ENCODE measurements at places on chromosomes 7 and 10. TPM values are rescaled to one million over a fixed set of nuclear protein-coding genes. Genes with fewer than 3 reads are reported as not detected.

- H3K4me3 ChIP-seq = no peak overlapping the region
- no peak for DNase-seq
- H3K27me3 ChIP-seq = no peaks in the 10 kb centered on the region
- H3K27ac ChIP-seq = no peak overlapping the region
Observed at GRCh38 chr7:108140671-108141070, 10.5 kb upstream of the LAMB4 start.

- H3K27me3 ChIP-seq = no peaks in the 10 kb centered on the region
- H3K4me1 ChIP-seq = no peaks in the 10 kb centered on the region
- no peaks in the 10 kb centered on the region for H3K36me3 ChIP-seq
- no peak overlapping the region for H3K27ac ChIP-seq
- no peak overlapping the region for H3K4me3 ChIP-seq
- DNase-seq = no peak
Observed at GRCh38 chr7:41107938-41108448, 594.9 kb downstream of the INHBA start.

Gene WNT2
- not detected for total RNA-seq

- H3K27ac ChIP-seq = no peak overlapping the region
- DNase-seq = no peak
- H3K4me3 ChIP-seq = no peak overlapping the region
- H3K27me3 ChIP-seq = peaks cover 37% of the 10 kb centered on the region
- H3K36me3 ChIP-seq = no peaks in the 10 kb centered on the region
Observed at GRCh38 chr7:94400022-94400421, 5.3 kb downstream of the COL1A2 start.

Gene CALML3
- not detected for total RNA-seq

- no peaks in the 10 kb centered on the region for H3K4me1 ChIP-seq
- no peak overlapping the region for H3K4me3 ChIP-seq
- H3K36me3 ChIP-seq = no peaks in the 10 kb centered on the region
- H3K27ac ChIP-seq = no peak overlapping the region
- no peak for DNase-seq
Observed at GRCh38 chr7:89023206-89023605, 227.7 kb upstream of the TEX47 start.

Gene OPN4
- total RNA-seq = not detected

Gene GTPBP10
- total RNA-seq = 51.2 TPM

Gene CALHM3
- total RNA-seq = not detected

DNA sequence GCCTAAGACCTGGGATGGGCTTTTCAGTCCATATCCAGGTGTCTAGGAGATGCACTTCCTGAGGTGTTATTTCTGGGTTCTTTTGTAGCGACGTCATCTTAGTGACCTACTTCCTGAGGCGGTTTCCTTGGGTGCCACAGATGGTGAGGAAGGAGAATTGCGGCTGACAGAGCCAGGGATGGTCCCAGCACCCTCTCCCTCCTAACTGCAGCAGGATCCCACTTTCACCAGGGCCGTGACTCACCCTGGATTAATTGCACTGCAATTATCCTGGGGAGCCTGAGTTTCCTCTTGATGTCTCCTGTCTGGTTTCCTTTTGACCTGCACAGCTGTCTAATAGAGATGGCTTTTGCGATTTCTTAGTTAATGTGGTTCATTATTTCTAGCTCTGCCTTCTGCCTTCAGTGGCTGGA lies 271.7 kb downstream of the TCF7L2 start:
- H3K27me3 ChIP-seq = peaks cover 22% of the 10 kb centered on the region
- peaks cover 5% of the 10 kb centered on the region for H3K36me3 ChIP-seq
- no peak overlapping the region for H3K27ac ChIP-seq
- H3K4me1 ChIP-seq = no peaks in the 10 kb centered on the region
- DNase-seq = no peak

Gene FBXW4
- total RNA-seq = 106 TPM

Gene GRM3
- total RNA-seq = not detected

GRCh38 chr10:6203331-6204062 lies 765 bp downstream of the PFKFB3 start:
- peak; percentile 53 for DNase-seq
- peak overlapping the region; percentile 91 for H3K27ac ChIP-seq
- H3K4me1 ChIP-seq = peaks cover 11% of the 10 kb centered on the region
- peak overlapping the region; percentile 91 for H3K4me3 ChIP-seq
- H3K27me3 ChIP-seq = no peaks in the 10 kb centered on the region
- H3K36me3 ChIP-seq = no peaks in the 10 kb centered on the region

GRCh38 chr7:139681812-139682135 lies 96.0 kb downstream of the HIPK2 start:
- peaks cover 40% of the 10 kb centered on the region for H3K4me1 ChIP-seq
- DNase-seq = no peak
- H3K27ac ChIP-seq = peak overlapping the region; percentile 50
- no peaks in the 10 kb centered on the region for H3K27me3 ChIP-seq
- peaks cover 24% of the 10 kb centered on the region for H3K36me3 ChIP-seq

DNA sequence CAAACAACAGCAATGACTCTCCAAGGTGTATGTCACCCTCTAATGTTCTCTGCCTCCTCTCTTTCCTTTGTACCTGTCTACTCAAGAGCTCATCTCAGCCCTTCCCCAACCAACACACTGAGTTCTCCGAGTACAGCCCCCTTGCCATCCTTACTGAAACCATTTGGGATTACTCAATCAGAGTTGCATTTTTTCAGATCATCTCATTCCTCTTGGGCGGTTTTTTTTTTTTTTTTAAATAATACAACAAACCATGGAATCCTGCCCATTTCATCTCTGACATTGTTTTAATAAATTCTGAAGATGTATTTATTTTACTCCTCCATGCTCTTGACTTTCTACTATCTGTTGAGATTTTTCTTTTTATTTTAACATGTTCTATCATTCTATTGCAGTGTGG lies 4.2 kb upstream of the CREB3L2 start:
- H3K36me3 ChIP-seq = no peaks in the 10 kb centered on the region
- H3K4me1 ChIP-seq = peaks cover 15% of the 10 kb centered on the region
- H3K27ac ChIP-seq = no peak overlapping the region
- H3K27me3 ChIP-seq = peaks cover 2% of the 10 kb centered on the region

- H3K27me3 ChIP-seq = no peaks in the 10 kb centered on the region
- H3K4me3 ChIP-seq = no peak overlapping the region
- peaks cover 7% of the 10 kb centered on the region for H3K4me1 ChIP-seq
- H3K27ac ChIP-seq = no peak overlapping the region
Observed at GRCh38 chr10:33263453-33263852, 71.0 kb downstream of the NRP1 start.

DNA sequence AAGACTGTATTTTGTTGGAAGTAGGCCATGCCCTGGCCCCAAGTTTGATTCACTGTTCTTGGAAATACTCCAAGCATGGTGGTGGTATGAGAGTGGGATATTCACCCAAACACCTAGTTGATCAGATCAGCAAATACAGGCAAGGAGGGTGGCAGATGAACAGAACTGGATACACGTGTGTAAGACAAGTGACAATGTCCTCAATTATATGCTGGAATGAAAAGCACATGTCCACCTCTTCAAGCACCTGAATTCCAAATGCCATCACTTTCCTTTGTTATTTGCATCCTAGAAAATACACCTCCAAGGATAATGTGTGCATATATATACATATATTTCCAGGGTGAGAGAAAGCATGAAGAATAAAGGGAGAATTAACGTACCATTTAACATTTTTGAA lies 131.8 kb upstream of the ZEB1 start:
- H3K4me3 ChIP-seq = no peak overlapping the region
- no peaks in the 10 kb centered on the region for H3K4me1 ChIP-seq
- H3K27ac ChIP-seq = no peak overlapping the region
- H3K36me3 ChIP-seq = no peaks in the 10 kb centered on the region

GRCh38 chr10:32976338-32976737 lies 18.3 kb upstream of the ITGB1 start:
- no peak overlapping the region for H3K4me3 ChIP-seq
- peaks cover 10% of the 10 kb centered on the region for H3K4me1 ChIP-seq
- no peaks in the 10 kb centered on the region for H3K27me3 ChIP-seq
- DNase-seq = no peak

Gene DDIT4
- 29.6 TPM for total RNA-seq

GRCh38 chr10:66958466-66958865 lies 32.6 kb downstream of the LRRTM3 start:
- DNase-seq = no peak
- no peaks in the 10 kb centered on the region for H3K36me3 ChIP-seq
- H3K4me1 ChIP-seq = no peaks in the 10 kb centered on the region
- no peak overlapping the region for H3K4me3 ChIP-seq
- peaks cover 2% of the 10 kb centered on the region for H3K27me3 ChIP-seq

DNA sequence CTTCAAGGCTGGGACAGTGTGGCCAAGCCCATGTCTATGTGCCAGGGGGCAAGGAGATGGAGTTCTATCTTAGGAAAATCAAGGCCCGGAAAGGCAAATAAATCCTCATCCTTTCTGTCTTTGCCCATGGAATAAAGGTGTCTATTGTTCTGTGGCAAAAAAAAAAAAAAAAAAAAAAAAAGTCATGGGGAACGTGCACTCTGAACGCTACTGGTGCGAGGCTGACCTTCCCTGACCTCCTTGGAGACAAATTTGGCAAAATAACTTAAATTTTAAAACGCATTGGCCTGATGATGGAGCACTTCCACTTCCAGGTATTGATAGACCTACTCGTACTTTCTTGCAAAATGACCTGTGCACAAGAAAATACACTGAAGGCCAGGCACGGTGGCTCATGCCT lies 12.2 kb upstream of the BAG3 start:
- peaks cover 17% of the 10 kb centered on the region for H3K4me1 ChIP-seq
- H3K27ac ChIP-seq = no peak overlapping the region
- no peaks in the 10 kb centered on the region for H3K27me3 ChIP-seq
- DNase-seq = no peak
- no peaks in the 10 kb centered on the region for H3K36me3 ChIP-seq
- H3K4me3 ChIP-seq = no peak overlapping the region

GRCh38 chr7:155733582-155734444 lies 78.5 kb downstream of the SHH start:
- no peak for DNase-seq
- H3K4me3 ChIP-seq = peak overlapping the region; percentile 29
- H3K27me3 ChIP-seq = no peaks in the 10 kb centered on the region
- peaks cover 5% of the 10 kb centered on the region for H3K36me3 ChIP-seq
- H3K4me1 ChIP-seq = peaks cover 63% of the 10 kb centered on the region

Gene ADAM22
- total RNA-seq = 9.2 TPM

DNA sequence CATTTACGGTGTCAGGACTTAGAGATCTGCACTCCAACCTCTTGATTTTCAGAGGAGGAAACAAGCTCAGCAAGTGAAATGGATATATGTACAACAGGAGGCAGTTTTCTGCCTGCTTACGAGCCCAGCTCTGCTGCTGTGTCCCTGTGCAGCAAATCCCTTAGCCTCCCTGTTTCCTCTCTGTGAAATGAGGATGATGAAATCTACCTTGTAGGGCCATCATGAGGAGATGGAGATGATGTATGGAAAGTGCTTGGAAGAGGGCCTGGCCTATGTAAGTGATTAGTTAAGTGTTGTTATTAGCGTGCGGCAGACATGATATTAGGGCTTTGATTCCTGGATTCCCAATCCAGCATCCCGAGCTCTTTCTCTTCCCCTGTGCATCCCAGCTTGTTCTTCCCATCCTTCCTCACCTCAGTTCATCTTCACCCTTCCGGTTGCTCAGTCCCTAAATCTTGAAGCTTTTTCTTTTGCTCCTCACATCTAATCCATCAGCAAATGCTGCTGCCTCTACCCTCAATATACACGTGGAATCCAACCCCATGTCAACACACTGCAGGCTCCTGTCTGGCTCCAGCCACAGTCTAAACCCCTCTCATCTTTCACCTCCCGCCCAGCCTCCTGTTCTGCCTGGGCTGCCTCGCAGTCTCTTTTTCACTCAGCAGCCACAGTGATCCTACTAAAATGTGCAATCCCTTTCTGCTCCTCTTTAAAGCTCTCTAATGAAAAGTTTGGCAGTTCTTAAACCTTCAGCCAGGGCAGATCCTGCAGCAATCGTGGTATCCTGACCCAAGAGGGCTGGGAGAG lies 113.8 kb downstream of the MARCHF5 start:
- H3K36me3 ChIP-seq = no peaks in the 10 kb centered on the region
- H3K4me3 ChIP-seq = no peak overlapping the region
- H3K27ac ChIP-seq = no peak overlapping the region
- DNase-seq = no peak
- H3K4me1 ChIP-seq = no peaks in the 10 kb centered on the region

Gene SLC39A12
- total RNA-seq = not detected

Gene PRSS2
- total RNA-seq = not detected

Gene ATP6V0A4
- total RNA-seq = not detected

All from naive thymus-derived CD8-positive, alpha-beta T cell (primary cell).